ENCODE measurements at places on chromosomes 5 and 9. TPM values are rescaled to one million over a fixed set of nuclear protein-coding genes. Genes with fewer than 3 reads are reported as not detected.

DNA sequence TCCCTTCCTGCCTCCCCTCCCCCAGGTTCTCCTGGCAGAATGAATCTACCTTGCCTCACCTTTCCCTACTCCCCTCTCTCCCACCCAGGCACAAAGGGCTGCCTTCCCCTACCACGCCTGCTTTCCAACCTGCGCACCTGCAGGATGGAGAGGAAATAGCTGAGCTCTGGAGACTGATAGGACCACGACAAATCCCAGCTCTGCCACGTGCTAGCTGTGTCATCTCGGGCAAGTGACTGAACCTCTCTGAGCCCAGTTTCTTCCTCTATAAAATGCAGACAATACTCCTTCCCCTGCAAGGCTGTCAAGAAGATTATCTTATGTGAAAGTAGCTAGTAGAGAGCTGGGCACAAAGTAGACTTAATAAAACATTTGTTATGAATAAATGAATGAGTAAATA, 31.2 kb upstream of the PTGS1 start:
- DNase-seq = no peak

GRCh38 chr9:137070906-137071275, 534 bp upstream of the SAPCD2 start:
- DNase-seq = no peak

- DNase-seq = no peak
These were observed 21.3 kb upstream of the RNF145 start for GRCh38 chr5:159230657-159231056.

DNA sequence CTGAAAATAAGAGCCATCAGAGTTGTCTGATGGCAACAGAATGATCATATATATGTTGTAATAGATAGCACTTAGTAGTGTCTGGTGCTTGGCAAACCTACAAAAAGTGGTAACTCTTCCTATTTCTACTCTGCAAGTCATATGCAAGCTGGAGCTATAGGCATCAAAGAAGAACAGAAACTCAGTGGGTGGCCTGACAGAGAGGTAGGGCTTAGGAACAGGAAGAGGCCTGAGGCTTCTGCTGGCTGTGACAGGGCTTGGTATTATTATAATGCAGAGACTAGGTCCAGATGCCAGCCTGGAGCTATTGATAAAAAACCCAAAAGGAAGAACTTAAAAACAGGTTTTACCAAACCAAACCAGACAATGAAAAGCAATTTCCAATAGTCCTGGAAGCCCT, 4.4 kb upstream of the DIAPH1 start:
- DNase-seq = no peak

DNA sequence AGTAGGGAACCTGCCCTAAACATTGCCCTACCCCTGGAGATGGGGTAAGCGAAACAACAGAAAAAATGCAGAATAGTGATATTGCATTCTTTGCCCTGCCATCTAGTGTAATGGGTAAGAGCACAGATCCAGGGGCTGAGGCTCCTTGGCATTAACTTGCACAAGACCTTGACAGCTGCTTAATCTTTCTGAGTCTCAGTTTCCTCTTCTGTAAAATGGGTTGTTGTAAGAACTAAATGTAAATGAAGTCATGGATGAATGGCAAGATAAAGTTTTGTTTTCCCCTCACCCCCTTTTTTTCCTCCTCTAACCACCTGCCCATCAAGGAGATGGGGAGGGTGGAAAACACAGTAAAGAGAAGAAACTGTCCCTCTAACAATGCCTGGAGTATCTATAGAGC, 47.7 kb upstream of the ZNF366 start:
- no peak for DNase-seq

DNA sequence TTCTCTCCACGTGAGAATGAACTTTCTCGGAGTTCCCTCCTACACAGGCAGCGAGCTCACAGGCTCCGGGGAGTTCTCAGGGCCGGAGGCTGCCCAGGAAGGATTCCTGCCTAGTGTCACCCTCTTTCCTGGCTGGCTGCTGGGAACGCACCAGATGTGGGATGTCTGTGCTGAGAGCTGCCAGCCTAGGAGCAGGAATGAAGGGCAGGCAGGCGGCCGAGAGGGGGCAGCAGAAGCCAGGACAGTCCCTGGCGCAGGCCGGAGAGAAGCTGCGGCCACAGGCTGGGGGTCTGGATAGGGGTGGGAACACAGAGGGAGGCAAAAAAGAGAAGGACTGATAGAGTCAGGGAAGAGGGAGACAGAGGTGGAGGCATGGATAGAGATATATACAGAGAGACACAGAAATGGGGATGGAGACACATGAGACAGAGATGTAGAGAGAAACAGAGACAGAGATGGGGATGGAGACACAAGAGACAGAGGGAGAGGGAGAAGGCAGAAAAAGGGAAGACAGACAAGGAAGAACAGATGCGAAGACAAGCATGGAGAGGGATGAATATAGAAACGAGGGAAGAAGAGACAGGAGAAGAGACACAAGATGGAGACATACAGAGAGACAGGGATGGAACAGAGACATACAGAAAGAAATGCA, 25.3 kb upstream of the ENHO start:
- DNase-seq = peak; percentile 48

GRCh38 chr9:80561526-80561925, 989.8 kb downstream of the TLE4 start:
- DNase-seq = peak; percentile 8

- no peak for DNase-seq
These were observed 12.7 kb downstream of the STK10 start for GRCh38 chr5:172175263-172175719.

DNA sequence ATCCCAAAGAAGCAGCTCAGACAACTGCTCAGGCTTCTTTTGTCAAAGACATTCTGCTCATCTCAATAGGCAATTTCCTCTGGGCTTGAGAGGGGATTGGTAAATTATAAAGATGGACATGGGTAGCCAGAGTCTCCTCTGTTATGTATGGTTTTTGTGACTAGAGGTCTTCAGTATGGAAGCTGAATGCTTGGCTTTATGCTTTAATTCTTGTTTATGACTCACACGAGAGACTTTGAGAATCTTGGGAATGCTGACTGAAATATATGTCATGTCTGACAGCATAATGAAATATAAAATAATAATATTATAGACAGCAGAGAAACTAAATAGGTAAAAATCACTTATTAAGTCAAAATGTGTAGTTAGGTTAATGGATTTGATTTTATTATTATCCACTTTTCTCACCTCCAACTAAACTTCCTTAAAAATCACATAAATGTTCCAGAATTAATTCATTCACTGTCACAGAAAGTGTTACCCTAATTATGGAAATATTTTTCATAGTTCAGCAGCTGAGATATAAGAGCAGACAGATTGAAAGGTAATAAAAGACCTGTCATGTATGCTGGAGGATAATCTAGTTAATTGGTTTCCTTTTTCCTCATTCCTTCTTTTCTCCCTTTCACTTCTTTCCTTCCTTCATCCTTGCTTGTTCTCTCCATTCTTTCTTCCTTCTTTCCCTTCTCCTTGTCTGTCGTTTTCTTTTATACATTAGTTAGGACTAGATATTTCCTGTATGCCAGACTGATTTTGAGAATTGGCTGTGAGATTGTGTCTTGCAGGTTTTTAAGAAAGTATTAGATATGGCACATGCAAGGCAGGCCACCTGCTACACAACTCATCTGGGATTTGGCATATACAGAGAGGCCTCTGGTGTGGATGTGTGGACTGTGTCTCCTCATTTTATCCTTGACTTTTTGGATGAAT, 1866.1 kb upstream of the NUDT12 start:
- no peak for DNase-seq

- DNase-seq = peak; percentile 27
These were observed 112.2 kb downstream of the SCAMP1 start for GRCh38 chr5:78472469-78473106.

- no peak for DNase-seq
These were observed 169.8 kb upstream of the GRAMD2B start for GRCh38 chr5:126253406-126253805.

- DNase-seq = no peak
These were observed 53.2 kb upstream of the ITGA1 start for GRCh38 chr5:52734557-52734956.

DNA sequence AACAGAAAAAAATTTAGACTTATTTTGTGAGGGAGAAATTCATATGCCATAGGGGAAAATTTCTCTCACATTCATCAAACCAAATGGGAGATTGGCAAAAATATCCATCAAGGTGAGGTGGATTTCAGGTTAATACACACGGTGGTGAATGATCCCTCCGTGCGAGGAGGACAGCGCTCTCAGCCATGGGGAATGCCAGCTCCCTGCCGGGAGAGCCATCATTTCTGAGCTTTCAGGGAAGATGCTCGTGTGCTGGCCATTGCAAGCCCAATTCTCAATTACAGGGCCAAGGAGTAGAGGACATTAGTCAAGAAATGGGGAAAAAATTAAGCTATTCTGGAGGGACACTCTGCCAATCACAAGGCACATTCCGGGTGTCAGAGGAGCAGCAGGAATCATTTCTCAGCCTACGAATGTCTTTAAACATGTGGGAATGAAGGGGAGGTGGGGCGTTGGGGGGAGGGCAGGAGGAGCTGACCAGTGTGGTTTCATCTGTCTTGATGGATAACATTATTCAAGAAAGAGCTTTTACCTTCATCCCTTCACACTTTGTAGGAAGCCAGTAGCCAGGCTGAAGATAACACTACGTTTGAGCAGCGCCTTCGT, 165.5 kb downstream of the DAB2IP start:
- no peak for DNase-seq

HRCT1 gene
- 3.2 TPM for total RNA-seq

ASS1 gene
- total RNA-seq = 2.7 TPM

FRRS1L gene
- total RNA-seq = not detected

AKNA gene
- total RNA-seq = 4.2 TPM

LCN1 gene
- not detected for total RNA-seq

GBGT1 gene
- total RNA-seq = 0.21 TPM

IFNA13 gene
- not detected for total RNA-seq

CMBL gene
- total RNA-seq = 19.9 TPM

LCN15 gene
- not detected for total RNA-seq
